GM23248 (cell line): ENCODE measurements at places on chromosomes 4 and X. TPM values are rescaled to one million over a fixed set of nuclear protein-coding genes. Genes with fewer than 3 reads are reported as not detected.

The ENPP6 gene
- not detected in 2 replicates for polyA plus RNA-seq

The SAGE1 gene
- not detected in 2 replicates for polyA plus RNA-seq

GRCh38 chrX:120464411-120464810, 4.7 kb downstream of the LAMP2 start:
- DNase-seq = no peak

DNA sequence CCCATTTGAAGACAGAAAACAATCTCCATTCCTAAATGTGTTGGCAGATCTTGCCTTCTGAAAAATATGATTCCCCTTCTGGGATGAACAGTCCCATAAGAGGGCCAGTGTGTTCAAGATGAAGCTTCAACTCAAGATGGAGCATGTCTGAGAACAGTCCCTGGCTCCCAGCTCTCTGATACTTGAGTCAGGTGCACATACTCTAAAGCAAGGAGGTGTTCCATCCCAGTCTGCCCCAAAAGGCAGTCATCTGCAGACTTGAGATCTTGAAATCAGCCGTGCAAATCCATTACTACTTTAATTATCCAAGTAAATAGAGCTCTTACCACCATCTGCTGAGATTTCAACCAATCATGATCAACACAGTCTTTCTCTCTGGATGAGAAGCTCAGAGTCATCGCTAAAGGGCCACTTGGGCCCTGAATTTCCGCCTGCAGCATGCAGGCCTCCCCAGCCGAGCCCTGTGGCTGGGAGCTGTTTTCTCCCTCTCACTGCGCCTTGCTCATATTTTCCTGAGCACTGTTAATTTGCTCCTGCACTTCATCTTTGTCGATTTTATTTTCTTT, 22.2 kb downstream of the CCDC149 start:
- DNase-seq = no peak

GRCh38 chr4:150906987-150907633, 108.0 kb downstream of the LRBA start:
- DNase-seq = no peak
